ENCODE measurements at places on chromosomes 4 and X. TPM values are rescaled to one million over a fixed set of nuclear protein-coding genes. Genes with fewer than 3 reads are reported as not detected.

- no peak overlapping the region for H3K4me3 ChIP-seq
- H3K36me3 ChIP-seq: no peaks in the 10 kb centered on the region
- no peaks in the 10 kb centered on the region for H3K4me1 ChIP-seq
- no peak overlapping the region for H3K27ac ChIP-seq
- DNase-seq: no peak
- H3K27me3 ChIP-seq: no peaks in the 10 kb centered on the region
Observed at GRCh38 chrX:123454712-123455431, 270.8 kb downstream of the GRIA3 start.

The VCX3B gene
- not detected for polyA plus RNA-seq

- DNase-seq: no peak
- H3K4me3 ChIP-seq: no peak overlapping the region
- no peaks in the 10 kb centered on the region for H3K36me3 ChIP-seq
- no peaks in the 10 kb centered on the region for H3K27me3 ChIP-seq
Observed at GRCh38 chr4:56182356-56182755, 204.9 kb downstream of the AASDH start.

DNA sequence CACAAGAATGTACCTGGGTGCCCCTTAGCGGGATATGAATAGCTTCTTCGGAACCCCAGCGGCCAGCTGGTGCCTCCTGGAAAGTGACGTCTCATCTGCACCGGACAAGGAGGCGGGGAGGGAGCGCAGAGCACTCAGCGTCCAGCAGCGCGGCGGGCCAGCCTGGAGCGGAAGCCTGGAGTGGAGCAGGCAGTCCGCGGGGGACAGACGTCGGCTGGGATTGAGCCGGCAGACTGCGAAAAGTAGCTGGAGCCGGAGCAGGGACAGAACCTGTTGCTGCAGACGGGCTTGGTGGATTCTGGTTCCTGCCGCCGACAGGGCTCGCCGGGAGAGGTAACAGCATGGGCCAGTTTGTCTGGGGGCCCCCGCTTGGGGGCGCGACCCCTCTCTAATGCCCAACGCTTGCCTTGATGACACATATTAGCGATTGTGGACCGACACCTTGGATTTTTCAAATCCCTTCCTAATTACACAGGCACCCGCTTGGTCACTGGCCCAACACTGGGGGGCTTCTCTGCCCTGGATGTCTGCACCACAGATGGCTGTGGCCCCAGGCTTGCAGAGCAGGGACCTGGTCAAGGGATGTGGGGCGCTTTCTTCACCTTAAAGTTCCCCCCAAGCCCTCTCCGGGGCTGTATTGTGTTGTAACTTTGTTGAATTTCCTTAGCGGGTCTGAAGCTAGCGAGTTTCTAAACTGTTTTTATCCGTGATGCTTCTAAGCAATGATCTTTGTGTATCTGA is at the start of gene NPFFR2:
Gene NPFFR2, plus strand, starts transcription at position 133 of the 741 bp plus-strand sequence. CDS start 96,592 bp downstream, outside the sequence.
- peaks cover 2% of the 10 kb centered on the region for H3K27me3 ChIP-seq
- no peak within 1 kb of the TSS for H3K27ac ChIP-seq
- DNase-seq: peak; percentile 20

DNA sequence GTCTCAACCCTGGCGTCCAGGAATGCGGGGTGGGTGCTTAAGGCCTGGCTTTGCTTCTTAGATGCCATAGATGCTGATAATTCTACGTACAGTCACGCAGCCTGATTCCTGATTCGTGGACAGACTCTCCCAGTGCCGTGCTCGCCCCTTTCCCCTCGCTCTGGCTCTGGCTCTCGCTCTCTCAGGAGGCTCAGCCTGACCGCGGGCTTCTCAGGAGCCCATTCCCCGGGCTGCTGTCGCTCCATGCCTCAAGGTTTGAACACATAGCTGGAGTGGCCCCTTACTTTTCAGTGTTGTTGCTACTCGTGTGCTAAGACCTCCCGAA is 59.2 kb upstream of the ZC4H2 start:
- H3K4me3 ChIP-seq: no peak overlapping the region
- H3K4me1 ChIP-seq: no peaks in the 10 kb centered on the region
- no peaks in the 10 kb centered on the region for H3K36me3 ChIP-seq
- H3K27ac ChIP-seq: no peak overlapping the region

DNA sequence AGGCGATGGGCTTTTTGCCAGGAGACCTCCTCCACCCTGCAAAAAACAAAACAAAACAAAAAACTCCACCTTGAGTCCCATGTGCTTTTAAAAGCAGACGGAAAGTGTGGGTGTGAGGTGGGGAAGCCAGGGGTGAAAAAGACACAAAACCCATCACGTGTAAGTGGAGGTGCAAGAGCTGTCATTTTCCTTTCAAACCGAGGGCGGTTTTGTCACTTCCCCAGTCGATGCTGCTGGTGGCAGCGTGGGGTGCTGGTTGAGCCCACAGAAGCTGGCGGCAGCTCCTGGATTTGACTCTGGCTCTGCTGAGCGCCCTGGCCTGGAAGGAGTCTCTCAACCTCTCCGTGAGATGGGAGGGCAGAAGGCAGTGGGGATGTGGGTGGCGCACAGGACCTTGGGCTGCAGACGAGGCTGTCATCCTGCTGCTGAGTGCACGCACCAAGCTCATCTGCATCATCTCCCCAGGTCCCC is 110.0 kb downstream of the PSAPL1 start:
- no peak overlapping the region for H3K4me3 ChIP-seq
- H3K36me3 ChIP-seq: no peaks in the 10 kb centered on the region
- no peak for DNase-seq
- no peak overlapping the region for H3K27ac ChIP-seq
- H3K27me3 ChIP-seq: no peaks in the 10 kb centered on the region

The EXOC1L gene
- polyA plus RNA-seq: not detected

DNA sequence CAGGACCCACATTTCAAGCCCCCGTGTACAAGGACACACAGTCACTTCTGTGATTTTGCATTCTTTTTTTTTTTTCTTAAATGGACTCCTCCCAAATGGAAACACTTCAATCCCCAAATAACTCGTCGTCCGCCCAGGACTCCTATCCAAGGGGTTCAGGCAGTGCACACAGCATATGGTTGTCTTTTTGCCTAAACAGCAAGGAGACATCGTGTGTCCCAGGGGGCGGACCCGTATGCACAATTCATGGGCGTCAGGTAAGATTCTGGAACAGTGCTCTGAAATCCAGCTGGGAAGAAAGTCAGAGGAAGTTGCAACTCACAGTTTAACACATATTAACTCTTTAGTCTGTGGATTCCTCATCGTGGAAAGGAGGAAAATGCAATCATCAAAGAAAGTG is 231.3 kb downstream of the SHOX start:
- H3K27ac ChIP-seq: no peak overlapping the region
- no peaks in the 10 kb centered on the region for H3K27me3 ChIP-seq
- no peaks in the 10 kb centered on the region for H3K36me3 ChIP-seq
- no peaks in the 10 kb centered on the region for H3K4me1 ChIP-seq
- DNase-seq: no peak

GRCh38 chrX:46953597-46953996 is 41.4 kb downstream of the JADE3 start:
- no peaks in the 10 kb centered on the region for H3K36me3 ChIP-seq
- DNase-seq: peak; percentile 64
- H3K27me3 ChIP-seq: no peaks in the 10 kb centered on the region
- peaks cover 13% of the 10 kb centered on the region for H3K4me1 ChIP-seq
